Mucosa of gallbladder (tissue), 1 donor: ENCODE measurements at places on chromosomes 13 and 19. TPM values are rescaled to one million over a fixed set of nuclear protein-coding genes. Genes with fewer than 3 reads are reported as not detected.

FXYD3 gene
- 139 TPM for total RNA-seq

OR7A5 gene
- not detected for total RNA-seq

KIR3DL1 gene
- total RNA-seq = not detected

ZNF506 gene
- total RNA-seq = 28.9 TPM

FPR3 gene
- total RNA-seq = 7.0 TPM

KIR2DL1 gene
- not detected for total RNA-seq

LGI4 gene
- total RNA-seq = 8.9 TPM

SLC25A41 gene
- total RNA-seq = 0.72 TPM

CALR3 gene
- not detected for total RNA-seq

C5AR2 gene
- 1.6 TPM for total RNA-seq

REXO1 gene
- total RNA-seq = 39.2 TPM

RASGRP4 gene
- total RNA-seq = 3.5 TPM

WDR88 gene
- not detected for total RNA-seq

NXNL1 gene
- not detected for total RNA-seq

CLASRP gene
- total RNA-seq = 101 TPM

PINLYP gene
- total RNA-seq = 13.3 TPM

PSG1 gene
- not detected for total RNA-seq

GPR12 gene
- not detected for total RNA-seq
